ENCODE measurements at places on chromosomes 2 and 18.

DNA sequence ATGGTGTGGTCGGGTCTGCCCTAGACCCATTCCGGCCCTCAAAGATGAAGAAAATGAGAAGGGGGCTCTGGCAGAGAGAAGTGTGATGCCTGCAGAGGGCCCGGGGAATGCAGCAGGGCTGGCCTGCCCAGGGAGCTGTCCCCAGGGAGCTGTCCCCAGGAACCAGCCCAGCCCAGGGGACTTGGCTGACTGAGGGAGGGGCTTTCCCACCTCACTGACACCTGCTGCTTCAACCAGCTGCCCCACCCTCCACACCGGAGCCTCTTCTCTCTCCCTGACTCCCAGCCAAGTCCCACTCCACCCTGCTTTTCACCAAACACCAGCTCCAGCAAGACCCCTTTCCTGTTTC lies 111.2 kb downstream of the STPG4 start:
- DNase-seq = no peak

DNA sequence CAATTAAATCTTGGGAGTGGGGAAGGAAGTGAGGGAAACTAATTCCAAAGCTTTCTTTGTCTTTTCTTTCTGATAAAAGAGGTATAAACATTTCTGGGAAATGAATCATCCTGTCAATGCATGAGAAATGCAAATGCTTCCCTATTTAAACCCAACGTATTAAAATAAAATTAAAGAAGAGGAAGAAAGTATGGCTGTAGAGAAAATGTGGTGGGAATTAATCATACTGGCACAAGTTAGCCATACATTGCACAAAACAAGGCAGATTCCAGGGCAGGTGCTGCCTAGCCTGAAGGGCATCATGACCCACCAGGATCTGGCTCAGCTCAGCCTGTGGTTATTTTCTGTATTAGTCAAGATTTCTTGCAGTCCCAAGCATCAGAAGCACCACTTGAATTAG lies 338.0 kb downstream of the NYAP2 start:
- no peak for DNase-seq

DNA sequence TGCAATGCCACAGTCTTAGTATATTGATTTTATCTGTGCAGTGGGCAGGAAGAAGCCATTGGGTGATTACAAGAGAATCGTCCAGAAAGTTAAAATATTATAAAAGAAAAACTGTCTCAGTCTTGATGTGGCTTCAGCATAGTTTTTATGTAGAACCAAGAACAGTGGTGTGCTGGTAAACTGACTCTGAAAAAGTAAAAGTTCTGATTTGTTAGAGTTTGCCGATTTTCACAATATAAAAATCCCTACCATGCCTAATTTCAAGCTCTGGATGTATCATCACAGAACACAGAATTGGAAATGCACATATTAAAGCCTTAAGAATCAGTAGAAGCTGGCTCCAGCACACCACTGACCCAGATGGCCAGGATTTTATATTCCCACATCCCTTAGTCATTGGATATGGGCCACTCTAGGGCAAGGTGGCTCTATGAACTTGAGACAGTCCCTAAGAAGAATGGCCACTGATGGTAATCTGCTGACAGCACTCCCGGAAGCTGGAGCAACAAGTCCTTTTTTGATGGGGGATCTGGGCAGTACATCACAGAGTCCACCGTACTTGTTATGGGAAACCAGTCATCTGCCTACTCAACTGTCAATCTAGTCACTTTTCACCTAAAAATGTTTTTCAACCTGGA lies 9.3 kb upstream of the PLEKHM3 start:
- DNase-seq = no peak

DNA sequence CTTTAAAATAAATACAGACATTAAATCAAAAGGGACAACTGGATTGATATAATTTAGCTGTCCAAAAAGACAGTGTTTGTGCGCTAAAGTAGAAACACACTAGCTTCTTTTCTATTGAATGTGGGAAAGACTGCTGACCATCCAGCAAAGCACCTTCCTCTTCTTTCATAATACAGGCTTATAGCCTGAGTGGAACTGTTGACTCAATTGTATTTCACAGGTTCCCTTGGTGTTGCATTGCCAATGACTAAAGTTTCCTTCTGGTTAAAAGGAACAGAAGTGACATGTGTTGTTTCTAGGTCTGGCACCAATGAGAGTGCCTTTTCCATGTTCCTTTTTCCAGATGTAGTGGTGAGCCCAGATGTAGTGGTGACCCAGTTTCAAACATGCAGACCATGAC lies 412.3 kb downstream of the RNF144A start:
- no peak for DNase-seq

- no peak for DNase-seq
Measured at GRCh38 chr2:68743531-68743930, 8.9 kb downstream of the ARHGAP25 start.

GRCh38 chr18:52222211-52222610 lies 117.8 kb upstream of the DCC start:
- DNase-seq = no peak

- DNase-seq = no peak
Measured at GRCh38 chr2:241008711-241009121, 10.3 kb downstream of the SNED1 start.

DNA sequence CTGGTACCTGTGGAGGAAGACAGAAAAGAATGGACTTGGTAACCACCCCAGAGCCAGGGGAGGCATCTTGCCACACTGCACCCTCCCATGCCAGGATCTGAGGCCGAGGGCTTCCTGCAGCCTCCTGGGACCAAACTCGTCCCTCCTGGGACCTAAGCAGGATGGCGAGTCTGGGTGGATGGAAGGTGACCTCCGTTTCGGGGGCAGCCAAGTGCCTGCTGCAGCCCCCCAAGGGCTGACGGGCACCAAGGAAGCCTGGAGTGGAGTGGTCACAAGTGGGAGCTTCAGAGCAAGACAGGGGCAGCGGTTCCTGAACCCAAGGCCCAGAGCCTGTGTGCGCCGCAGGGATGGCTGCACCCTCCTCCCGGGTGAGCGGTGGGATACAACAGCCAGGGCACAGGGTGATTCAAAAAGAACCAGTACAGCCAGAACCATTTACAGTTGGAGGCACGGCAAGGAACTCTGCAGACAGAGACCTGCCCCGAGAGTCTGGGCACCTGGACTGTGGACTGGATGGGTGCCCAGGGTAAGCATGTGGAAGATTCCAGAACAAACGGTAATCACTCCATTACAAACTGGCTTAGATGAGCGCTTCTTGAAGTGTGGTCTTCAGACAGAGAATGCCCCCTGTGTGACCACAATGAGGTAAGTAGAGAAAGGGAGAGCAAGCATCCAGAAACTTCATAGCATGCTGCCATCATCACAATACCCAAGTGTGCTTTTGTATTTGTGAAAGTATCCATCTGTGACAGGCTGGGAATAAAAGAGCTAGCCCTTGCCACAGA lies 12.1 kb downstream of the HS1BP3 start:
- no peak for DNase-seq

GRCh38 chr18:58349650-58350049 lies 279.2 kb downstream of the ALPK2 start:
- DNase-seq = no peak

GRCh38 chr18:32661486-32662299 lies 111.1 kb downstream of the KLHL14 start:
- no peak for DNase-seq
